ENCODE measurements at places on chromosomes 2 and 18. TPM values are rescaled to one million over a fixed set of nuclear protein-coding genes. Genes with fewer than 3 reads are reported as not detected.

The ERBB4 gene
- not detected for total RNA-seq

DNA sequence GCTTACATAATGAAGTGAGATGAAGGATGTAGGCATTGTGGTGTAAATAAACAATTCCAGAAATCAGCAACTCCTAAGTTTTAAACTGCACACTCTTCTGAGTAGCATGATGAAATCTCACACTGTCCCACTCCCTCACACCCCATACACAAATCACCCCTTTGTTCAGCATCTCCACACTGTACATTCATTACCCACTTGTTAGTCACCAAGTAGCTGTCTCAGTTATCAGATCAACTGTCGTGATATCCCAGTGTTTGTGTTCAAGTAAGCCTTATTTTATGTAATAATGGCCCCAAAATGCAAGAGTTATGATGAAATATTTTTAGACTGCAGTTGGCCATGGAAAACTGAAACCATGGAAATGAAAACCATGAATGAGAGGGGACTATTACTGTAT, 135.7 kb downstream of the GRB14 start:
- no peak for DNase-seq

- no peak for DNase-seq
Observed at GRCh38 chr2:161190050-161190449, 29.8 kb downstream of the TANK start.

GRCh38 chr18:75728621-75729020, 301.1 kb upstream of the SMIM21 start:
- no peak for DNase-seq
